ENCODE measurements at places on chromosomes 12 and 14. TPM values are rescaled to one million over a fixed set of nuclear protein-coding genes. Genes with fewer than 3 reads are reported as not detected.

Gene SOAT2
- not detected for polyA plus RNA-seq

Gene AQP2
- not detected for polyA plus RNA-seq

Gene SMARCC2
- polyA plus RNA-seq: 21.4 TPM

Gene ENDOU
- 0.08 TPM for polyA plus RNA-seq

Gene KIF5A
- polyA plus RNA-seq: 0.06 TPM

Gene OTX2
- not detected for polyA plus RNA-seq

Gene CABP1
- 2.9 TPM for polyA plus RNA-seq

Gene EML5
- polyA plus RNA-seq: 0.08 TPM

Gene PPP1CC
- 130 TPM for polyA plus RNA-seq

Gene NEDD8
- polyA plus RNA-seq: 287 TPM

Gene RNASE7
- polyA plus RNA-seq: not detected

Gene NABP2
- polyA plus RNA-seq: 30.1 TPM

Gene KRT6C
- polyA plus RNA-seq: not detected

Gene PTGR2
- 10.1 TPM for polyA plus RNA-seq

Gene PTPN21
- 9.4 TPM for polyA plus RNA-seq

Gene PLXNC1
- polyA plus RNA-seq: 0.84 TPM

Gene KLRD1
- polyA plus RNA-seq: 0.25 TPM

Gene DIO2
- 1.5 TPM for polyA plus RNA-seq

Gene PPP4R4
- polyA plus RNA-seq: not detected

Gene NCAPD2
- 8.1 TPM for polyA plus RNA-seq

Gene HEATR5A
- 22.4 TPM for polyA plus RNA-seq

Gene ATXN7L3B
- polyA plus RNA-seq: 7.0 TPM

Gene KRT7
- 0.76 TPM for polyA plus RNA-seq

Gene EGLN3
- polyA plus RNA-seq: 69.8 TPM

Gene TAS2R42
- polyA plus RNA-seq: not detected

Gene CISTR
- polyA plus RNA-seq: 2.5 TPM

Gene RBMS2
- 13.3 TPM for polyA plus RNA-seq

Gene POLE2
- polyA plus RNA-seq: 0.88 TPM

Gene NUAK1
- polyA plus RNA-seq: 10.5 TPM

Gene FOXG1
- not detected for polyA plus RNA-seq

Gene PLEKHH1
- polyA plus RNA-seq: 3.4 TPM

Gene EIF2S1
- 232 TPM for polyA plus RNA-seq

Gene RD3L
- polyA plus RNA-seq: 4.3 TPM

Gene SSPN
- polyA plus RNA-seq: 18.2 TPM

Gene P2RX2
- not detected for polyA plus RNA-seq

Gene GNB3
- polyA plus RNA-seq: 6.2 TPM

Gene GPN3
- 16.1 TPM for polyA plus RNA-seq

Gene GLT1D1
- 0.24 TPM for polyA plus RNA-seq

Gene SLC4A8
- polyA plus RNA-seq: 0.07 TPM

Gene LYZ
- polyA plus RNA-seq: 13.8 TPM

Gene FAM222A
- polyA plus RNA-seq: 9.4 TPM

Gene HPD
- 1.1 TPM for polyA plus RNA-seq

Gene CREBL2
- polyA plus RNA-seq: 8.8 TPM

Gene HOXC6
- polyA plus RNA-seq: 0.08 TPM

Gene DAZAP2
- 419 TPM for polyA plus RNA-seq

Gene SP1
- polyA plus RNA-seq: 7.9 TPM

Gene RIN3
- 8.6 TPM for polyA plus RNA-seq

Gene TSPAN31
- polyA plus RNA-seq: 41.2 TPM

Gene PLA2G1B
- polyA plus RNA-seq: not detected

Gene SELPLG
- polyA plus RNA-seq: 1.0 TPM

Gene GCH1
- polyA plus RNA-seq: 2.7 TPM

Gene TMTC3
- 5.7 TPM for polyA plus RNA-seq

Gene GPR137C
- polyA plus RNA-seq: 0.61 TPM

Gene AQP6
- 0.04 TPM for polyA plus RNA-seq

Gene MSI1
- polyA plus RNA-seq: 2.4 TPM

Gene KITLG
- 4.2 TPM for polyA plus RNA-seq

Gene ACOT4
- 0.62 TPM for polyA plus RNA-seq

Gene FLVCR2
- 3.1 TPM for polyA plus RNA-seq
